ENCODE measurements at places on chromosomes 2 and 18.

DNA sequence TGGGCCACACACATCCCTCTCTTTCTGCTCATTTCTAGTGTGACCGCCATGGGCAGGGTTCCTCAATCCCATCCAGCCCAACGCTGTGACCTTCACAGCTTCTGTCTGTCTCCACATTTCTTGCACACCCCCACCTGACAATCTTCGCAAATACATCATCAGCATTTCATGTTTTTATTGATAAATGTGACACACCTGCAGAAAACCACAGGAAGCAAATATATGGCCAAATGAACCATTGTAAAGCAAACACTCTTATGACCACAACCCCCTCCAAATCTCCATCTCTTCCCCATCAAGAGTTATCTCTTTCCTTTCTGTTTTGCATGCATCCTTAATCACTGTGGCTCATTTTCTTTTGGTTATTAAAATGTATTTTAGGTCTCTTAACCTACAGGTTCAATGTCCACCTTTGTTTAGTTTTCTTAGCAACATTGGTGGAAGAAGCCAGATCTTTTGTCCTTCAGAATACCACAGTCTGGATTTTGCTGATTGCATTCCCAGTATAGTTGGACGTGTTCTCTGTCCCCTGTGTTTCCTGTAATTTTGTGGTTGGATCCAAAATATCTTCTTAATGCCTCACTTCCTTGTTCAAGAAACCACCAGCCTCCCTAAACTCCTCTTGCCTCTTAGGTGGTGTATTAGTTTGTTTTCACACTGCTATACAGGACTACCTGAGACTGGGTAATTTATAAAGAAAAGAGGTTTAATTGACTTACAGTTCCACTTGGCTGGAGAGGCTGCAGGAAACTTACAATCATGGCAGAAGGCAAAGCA is 9.8 kb upstream of the NCK2 start:
- no peak for DNase-seq

- DNase-seq, result no peak
Measured at GRCh38 chr2:67037655-67038054, 359.5 kb upstream of the ETAA1 start.

- no peak for DNase-seq
Measured at GRCh38 chr2:116499389-116499788, 1315.1 kb upstream of the DDX18 start.

DNA sequence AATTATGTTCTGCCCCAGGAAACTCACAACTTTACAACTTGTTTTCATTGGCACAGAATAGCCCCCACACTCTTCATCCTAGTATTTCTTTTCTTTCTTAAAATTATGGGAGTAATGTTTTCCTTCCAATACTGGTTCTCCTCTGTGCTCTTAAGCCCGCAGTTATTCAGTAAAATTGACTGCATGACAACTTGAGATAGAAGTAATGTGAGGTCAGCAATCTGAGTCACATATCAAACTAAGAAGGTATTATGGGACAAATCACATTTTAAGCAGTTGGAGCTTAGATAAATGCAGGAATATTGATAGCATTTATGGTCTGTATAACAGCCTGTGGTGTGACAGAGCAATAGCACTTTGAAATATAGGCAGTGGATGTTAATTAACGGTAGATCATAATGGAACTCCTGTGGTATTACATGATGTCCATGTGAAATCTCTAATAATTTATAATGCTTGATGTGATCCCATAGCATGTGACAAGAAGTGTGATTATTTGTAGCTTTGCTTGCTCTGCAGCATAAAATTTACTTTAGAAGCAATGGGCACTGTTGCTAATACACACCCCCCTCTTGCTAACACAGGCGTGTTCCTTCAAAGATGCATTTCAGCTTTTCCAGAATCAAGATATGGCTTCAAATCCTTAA is 351.4 kb upstream of the CDH20 start:
- no peak for DNase-seq

DNA sequence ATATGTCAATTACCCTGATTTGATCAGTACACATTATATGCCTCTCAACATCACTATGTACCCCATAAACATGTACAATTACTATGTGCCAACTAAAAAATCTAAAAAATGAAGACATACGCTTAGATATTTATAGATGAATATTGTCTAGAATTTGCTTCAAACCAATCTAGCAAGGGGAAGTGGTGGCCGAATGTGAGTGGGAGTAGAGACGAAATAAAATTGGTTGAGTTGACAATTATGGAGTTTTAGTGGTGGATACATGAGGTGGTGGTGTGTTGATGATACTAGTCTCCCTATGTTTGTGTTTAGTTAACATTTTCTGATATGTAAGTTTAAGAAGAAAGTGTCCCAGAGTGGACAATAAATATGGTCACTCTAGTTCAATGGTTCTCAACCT is 49.0 kb downstream of the SDC1 start:
- DNase-seq, result no peak

DNA sequence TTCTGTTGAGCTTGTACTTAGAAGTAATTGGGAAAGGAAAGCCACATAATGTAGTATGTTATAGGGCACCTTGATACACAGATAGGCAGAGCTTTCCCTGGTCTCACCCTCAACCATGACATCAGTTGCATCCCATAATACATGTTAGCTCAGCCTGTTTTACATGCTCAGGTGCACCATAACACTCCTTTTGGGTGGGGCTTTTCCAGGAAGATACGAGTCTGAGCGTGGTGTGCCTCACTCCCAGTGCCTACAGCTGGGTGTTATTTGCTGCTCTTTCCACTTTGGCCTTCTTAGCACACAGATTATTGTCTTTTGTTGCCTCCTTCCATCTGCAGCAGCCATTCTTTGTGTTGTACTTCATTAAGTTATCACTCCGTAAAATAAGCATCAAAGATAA is 11.9 kb downstream of the TTC39C start:
- no peak for DNase-seq

- no peak for DNase-seq
Measured at GRCh38 chr2:212968284-212969081, 182.9 kb downstream of the IKZF2 start.

GRCh38 chr18:23867006-23867405 is 147.5 kb upstream of the TTC39C start:
- DNase-seq, result no peak

- no peak for DNase-seq
Measured at GRCh38 chr18:10289951-10290637, 164.3 kb upstream of the APCDD1 start.

- no peak for DNase-seq
Measured at GRCh38 chr2:150207979-150208378, 279.5 kb downstream of the RND3 start.

- no peak for DNase-seq
Measured at GRCh38 chr18:63683890-63684289, 18.9 kb upstream of the SERPINB11 start.

GRCh38 chr2:106638043-106638442 is 150.9 kb downstream of the CD8B2 start:
- no peak for DNase-seq

GRCh38 chr2:27270670-27271069 is 4.6 kb upstream of the DNAJC5G start:
- DNase-seq, result no peak

- DNase-seq, result no peak
Measured at GRCh38 chr2:26477911-26478253, at the start of gene OTOF. OTOF (minus strand) TSS chr2:26478124.

- no peak for DNase-seq
Measured at GRCh38 chr2:37250869-37251740, 19.6 kb downstream of the NDUFAF7 start.

- peak; percentile 9 for DNase-seq
Measured at GRCh38 chr2:74690571-74690970, 36.5 kb downstream of the SEMA4F start.

GRCh38 chr2:64036034-64036705 is 16.9 kb upstream of the VPS54 start:
- no peak for DNase-seq

- no peak for DNase-seq
Measured at GRCh38 chr2:235804676-235805075, 310.8 kb downstream of the AGAP1 start.

DNA sequence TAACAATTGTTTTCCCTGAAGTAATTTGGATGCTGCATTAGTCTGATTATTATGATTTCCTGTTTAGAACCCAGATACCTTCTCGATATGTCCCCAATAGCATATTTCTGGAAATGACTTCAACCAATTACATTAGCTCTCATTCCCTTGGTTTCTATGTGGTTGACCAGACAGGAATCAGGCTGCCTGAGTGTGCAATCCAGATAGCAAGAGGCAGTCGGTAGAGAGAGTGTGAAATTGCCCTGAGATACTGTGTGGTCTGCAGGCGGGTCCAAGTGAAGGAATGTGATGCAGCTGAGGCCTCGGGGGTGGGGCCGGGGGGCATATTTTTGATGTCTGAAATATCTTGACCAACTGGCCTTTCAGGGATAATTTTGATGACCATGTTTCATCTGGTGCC is 143.9 kb upstream of the ITGA6 start:
- DNase-seq, result no peak

DNA sequence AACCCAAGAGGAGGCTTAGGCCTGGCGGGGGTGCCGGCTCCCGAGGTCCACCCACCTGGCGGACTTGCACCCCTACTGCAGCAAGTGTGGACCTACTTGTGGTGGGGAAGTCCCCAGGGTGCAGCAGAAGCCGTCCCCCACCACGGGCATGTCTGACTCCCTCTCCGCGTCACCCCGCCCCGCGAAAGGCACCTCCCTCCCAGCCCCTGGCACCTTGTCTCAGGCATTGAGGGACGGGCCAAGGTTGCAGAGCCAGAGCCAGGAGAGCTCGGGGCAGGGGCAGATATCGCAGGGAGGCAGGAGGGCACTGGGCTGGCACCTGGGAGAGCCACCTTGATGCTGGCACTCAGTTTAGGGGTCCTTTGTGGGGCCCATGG is 19.0 kb downstream of the CROCC2 start:
- no peak for DNase-seq

GRCh38 chr18:64027931-64028695 is 58.2 kb downstream of the SERPINB8 start:
- no peak for DNase-seq

- no peak for DNase-seq
Measured at GRCh38 chr2:219404291-219404910, 13.8 kb upstream of the DES start.

DNA sequence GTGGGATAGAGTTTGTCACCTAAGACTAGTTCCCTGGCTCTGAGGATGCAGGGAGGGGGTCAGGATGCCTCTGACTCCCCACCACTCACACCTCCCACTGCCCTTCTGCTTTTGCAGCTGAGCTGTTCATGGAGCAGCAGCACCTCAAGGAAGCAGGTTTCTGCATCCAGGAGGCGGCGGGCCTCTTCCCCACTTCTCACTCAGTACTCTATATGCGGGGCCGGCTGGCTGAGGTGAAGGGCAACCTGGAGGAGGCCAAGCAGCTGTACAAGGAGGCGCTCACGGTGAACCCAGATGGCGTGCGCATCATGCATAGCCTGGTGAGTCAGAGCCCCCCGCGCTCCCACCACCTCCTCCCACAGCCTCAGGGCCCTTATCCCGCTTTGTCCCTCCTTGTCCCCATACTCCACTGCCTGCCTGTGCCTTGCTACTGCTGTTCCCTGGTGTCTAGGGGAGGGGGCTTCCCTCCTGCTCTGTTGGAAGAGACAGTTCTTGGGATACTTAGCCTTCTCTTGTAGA is 94.4 kb downstream of the STPG4 start:
- DNase-seq, result no peak

DNA sequence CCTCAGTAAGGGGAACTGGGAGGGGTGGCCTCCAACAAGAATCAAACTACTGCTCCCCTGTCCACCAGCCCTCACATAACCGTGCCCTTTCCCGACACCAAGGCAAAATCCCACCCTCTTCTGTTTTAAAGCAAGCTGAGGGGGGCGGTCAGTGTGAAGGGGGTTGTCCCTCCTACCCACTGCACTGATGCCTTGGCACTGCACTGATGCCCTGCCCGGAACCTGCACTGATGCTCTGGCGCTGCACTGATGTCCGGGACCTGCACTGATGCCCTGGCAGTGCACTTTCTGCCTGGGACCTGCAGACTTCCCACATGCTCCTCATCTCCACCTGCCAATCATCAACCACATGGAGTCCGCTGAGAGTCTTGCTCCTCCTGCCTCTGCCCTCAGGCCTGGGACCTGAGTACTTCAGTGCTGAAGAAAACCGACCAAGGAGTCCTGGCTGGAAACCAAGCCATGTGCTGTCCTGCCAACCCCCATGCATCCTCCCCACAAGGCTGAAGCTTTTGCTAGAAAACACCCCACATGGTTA is 179.5 kb downstream of the SMAD2 start:
- no peak for DNase-seq

- DNase-seq, result no peak
Measured at GRCh38 chr2:179273461-179273962, 8.9 kb upstream of the SESTD1 start.

DNA sequence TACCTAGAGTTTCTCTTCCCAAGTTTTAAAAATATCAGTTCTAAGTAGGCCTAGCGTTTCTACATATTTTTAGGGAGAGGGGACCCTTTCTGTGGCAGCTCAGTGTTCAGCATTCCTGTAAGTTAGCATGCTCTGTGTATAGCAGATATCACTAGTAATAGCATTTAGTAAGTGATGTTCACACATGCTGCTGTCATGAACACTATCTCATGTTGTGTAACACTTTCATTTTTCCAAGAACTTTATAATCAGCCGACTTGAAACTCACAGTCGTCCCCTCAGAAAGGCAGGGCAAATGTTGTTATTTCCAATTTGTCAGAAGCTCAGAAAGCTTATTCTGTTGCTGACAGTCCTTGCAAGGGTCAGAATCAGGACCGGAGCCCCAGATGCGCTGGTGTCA is 267.7 kb downstream of the ALPK2 start:
- no peak for DNase-seq

- DNase-seq, result no peak
Measured at GRCh38 chr2:163732727-163733126, 3.1 kb downstream of the FIGN start.

- no peak for DNase-seq
Measured at GRCh38 chr2:48207201-48207641, 300.9 kb upstream of the FBXO11 start.

DNA sequence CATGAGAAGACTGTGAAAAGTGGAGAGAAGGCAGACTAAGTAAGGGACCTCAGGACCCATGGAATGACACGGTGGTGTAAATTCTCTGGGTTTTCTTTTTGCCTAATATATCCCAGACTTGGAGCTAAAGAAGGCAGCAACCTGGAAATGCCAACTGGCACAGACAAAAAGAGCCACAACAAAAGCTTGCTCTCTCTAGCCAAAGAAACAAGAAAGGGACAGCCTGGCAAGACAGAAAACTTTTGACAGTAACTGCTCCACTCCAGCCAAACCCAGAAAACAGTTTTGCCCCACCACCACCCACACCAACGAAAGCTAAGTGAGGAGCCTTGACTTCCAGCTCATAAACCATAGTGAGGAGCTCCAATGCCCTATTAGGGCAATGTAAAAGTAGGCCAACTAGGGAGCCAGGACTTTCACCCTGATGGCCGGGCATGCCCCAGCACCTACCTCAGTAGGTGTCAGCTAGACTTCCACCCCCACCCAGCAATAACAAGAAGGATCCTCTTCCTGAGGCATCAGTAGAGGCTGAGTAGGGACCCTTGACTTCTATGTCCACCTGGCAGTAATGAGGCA is 35.5 kb downstream of the PELI1 start:
- no peak for DNase-seq

All from stimulated activated CD4-positive, alpha-beta T cell treated with anti-CD3 and anti-CD28 coated beads, TNF-alpha, amount 100 ng/mL, for 48 hours (primary cell).